ENCODE measurements at places on chromosomes 6 and 20.

GRCh38 chr6:99347804-99348203, 1.7 kb downstream of the FAXC start:
- no peak for DNase-seq

- DNase-seq: no peak
Observed at GRCh38 chr6:125850361-125850760, 59.6 kb downstream of the NCOA7 start.

DNA sequence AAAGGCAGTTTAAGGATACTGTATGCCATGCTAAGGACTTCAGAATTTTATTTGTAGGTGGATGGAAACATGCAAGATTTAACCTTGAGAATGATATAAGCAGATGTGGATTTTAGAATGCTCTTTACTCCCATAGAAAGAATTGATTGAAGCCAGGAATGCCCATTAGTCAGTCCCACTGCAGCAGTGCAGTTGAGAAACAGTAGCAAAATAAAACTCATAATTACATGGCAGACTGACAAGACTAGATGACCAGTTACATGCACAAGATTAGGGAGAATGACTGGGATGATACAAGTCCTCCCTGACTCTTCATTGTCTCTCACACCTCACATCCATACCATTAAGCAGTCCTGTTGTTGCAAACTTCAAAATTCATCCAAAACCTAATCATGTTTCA, 83.9 kb downstream of the PDE10A start:
- no peak for DNase-seq

- DNase-seq: no peak
Observed at GRCh38 chr20:58147628-58148370, 80.7 kb downstream of the ANKRD60 start.

GRCh38 chr6:108421366-108421765, 126.5 kb downstream of the AFG1L start:
- DNase-seq: no peak

GRCh38 chr6:112037783-112038216, 16.1 kb upstream of the CCN6 start:
- no peak for DNase-seq

DNA sequence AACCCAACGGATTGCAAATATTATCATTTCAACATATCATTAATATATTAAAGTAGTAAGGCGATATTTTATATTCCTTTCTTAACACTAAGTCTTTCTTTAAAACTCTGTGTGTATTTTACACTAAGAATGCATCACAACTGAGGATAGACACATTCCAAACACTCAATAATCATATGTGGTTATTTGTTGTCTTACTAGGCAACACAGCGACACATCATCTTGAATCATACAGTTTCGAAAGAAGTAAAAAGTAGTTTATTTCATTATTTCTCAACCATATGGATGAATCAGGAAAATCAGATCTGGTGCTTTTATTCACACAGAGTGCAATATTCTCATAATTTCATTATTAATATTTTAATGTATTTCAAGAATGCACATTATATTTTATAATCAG, 662.4 kb downstream of the EPHA7 start:
- no peak for DNase-seq

DNA sequence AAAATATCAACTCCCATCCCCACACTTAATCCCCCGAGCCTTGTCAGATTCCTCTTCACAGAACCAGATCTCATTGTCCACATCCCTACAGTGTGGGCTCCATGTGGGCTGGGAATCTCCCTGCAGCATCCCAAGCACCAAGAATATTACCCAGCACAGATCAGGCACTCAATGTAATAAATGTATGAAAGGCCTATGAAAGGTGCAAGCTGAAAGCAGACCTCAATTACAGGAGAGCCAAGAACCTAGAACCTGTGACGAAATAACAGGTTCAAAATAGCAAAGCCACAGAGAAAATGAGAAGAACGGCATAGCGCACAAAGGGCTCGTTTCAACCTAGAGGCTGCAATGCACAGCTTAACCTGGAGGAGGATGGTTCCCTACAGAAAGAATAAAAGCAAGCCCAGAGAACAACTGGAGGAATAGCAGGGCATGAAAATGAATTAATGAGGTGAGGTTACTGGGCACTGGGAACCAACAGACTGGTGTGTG, 3.1 kb downstream of the SLC23A2 start:
- DNase-seq: no peak

DNA sequence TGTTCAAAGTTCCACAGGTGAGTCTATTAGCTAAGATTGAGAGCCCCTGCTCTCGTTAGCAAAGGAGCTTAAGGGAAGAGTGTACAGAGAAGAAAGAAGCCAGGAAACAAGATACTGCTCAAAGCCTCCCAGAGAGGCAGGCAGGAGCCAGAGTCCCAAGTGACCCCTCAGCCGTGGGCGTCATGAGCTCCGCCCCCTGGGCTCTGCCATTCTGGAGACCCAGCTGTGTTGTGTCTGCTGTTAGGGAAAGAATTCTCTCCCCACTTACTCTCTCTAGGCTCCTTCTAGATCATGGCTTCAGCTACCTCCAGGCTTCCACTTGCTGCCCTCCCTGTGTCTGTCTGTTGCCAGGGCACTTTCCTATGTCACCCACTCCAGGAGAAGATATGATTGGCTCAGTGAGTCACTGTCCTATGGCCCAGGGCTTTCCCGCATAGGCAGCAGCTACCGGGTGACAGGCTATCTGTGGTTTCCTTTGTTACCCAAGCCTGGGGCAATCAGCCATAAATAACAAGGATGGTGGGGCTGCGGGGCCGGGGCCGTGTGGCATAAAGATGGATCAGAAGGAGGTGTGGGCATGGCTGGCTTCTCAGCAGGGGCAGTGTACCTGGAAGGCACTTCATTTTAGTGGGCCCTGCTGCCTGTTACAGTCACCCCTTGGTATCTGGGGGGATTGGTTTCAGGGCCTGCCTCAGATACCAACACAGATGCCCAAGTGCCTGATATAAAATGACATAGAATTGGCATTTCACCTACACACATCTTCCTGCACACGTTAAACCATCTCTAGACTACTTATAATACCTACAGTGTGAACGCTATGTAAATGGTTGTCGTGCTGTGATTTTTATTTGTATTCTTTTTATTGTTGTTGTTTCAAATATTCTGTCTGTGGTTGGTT, 118.9 kb downstream of the ARMC2 start:
- no peak for DNase-seq
